Smooth muscle cell of the pulmonary artery (primary cell): ENCODE measurements at places on chromosomes 12 and 14. TPM values are rescaled to one million over a fixed set of nuclear protein-coding genes. Genes with fewer than 3 reads are reported as not detected.

The SAMD15 gene
- total RNA-seq: 1.4 and 1.7 TPM in 2 replicates

The TBK1 gene
- total RNA-seq: 26.2 and 27.7 TPM in 2 replicates

The PRPF40B gene
- 11.3 and 13.0 TPM in 2 replicates for total RNA-seq

The ALDH1L2 gene
- total RNA-seq: 58.2 and 63.5 TPM in 2 replicates

The B4GALNT1 gene
- total RNA-seq: 6.4 and 14.5 TPM in 2 replicates

The INHBE gene
- total RNA-seq: 2.0 and 2.1 TPM in 2 replicates

The POTEM gene
- total RNA-seq: not detected in 2 replicates

The CLEC4A gene
- 0.07 and 0.89 TPM in 2 replicates for total RNA-seq

The AQP5 gene
- 0.23 and 0.52 TPM in 2 replicates for total RNA-seq

The HECTD4 gene
- 38.8 and 42.7 TPM in 2 replicates for total RNA-seq
